Trophoblast cell (in vitro differentiated cells and primary cell): ENCODE measurements at places on chromosomes 6 and 20.

- H3K27ac ChIP-seq = no peak overlapping the region
- no peaks in the 10 kb centered on the region for H3K27me3 ChIP-seq
- H3K36me3 ChIP-seq = no peaks in the 10 kb centered on the region
- no peak overlapping the region for H3K4me3 ChIP-seq
- no peak for DNase-seq
Observed at GRCh38 chr6:36067374-36068011, 39.9 kb downstream of the MAPK14 start.

- no peaks in the 10 kb centered on the region for H3K36me3 ChIP-seq
- H3K27me3 ChIP-seq = no peaks in the 10 kb centered on the region
- DNase-seq = no peak
- no peak overlapping the region for H3K27ac ChIP-seq
- no peak overlapping the region for H3K4me3 ChIP-seq
- no peaks in the 10 kb centered on the region for H3K4me1 ChIP-seq
Observed at GRCh38 chr20:14361509-14362345, 24.3 kb upstream of the FLRT3 start.

GRCh38 chr6:68572975-68573374, 62.1 kb upstream of the ADGRB3 start:
- no peak for DNase-seq
- H3K36me3 ChIP-seq = no peaks in the 10 kb centered on the region
- no peaks in the 10 kb centered on the region for H3K4me1 ChIP-seq
- H3K27ac ChIP-seq = no peak overlapping the region
- H3K4me3 ChIP-seq = no peak overlapping the region

GRCh38 chr6:32472781-32473375, 33.2 kb downstream of the HLA-DRA start:
- no peaks in the 10 kb centered on the region for H3K36me3 ChIP-seq
- no peaks in the 10 kb centered on the region for H3K27me3 ChIP-seq
- no peak overlapping the region for H3K27ac ChIP-seq
- no peak overlapping the region for H3K4me3 ChIP-seq
- DNase-seq = no peak

GRCh38 chr20:8749986-8750385, 318.9 kb upstream of the PLCB4 start:
- no peaks in the 10 kb centered on the region for H3K36me3 ChIP-seq
- no peaks in the 10 kb centered on the region for H3K27me3 ChIP-seq
- no peaks in the 10 kb centered on the region for H3K4me1 ChIP-seq
- no peak overlapping the region for H3K27ac ChIP-seq

GRCh38 chr6:169787797-169788196, 36.4 kb downstream of the ERMARD start:
- H3K27ac ChIP-seq = no peak overlapping the region
- peaks cover 9% of the 10 kb centered on the region for H3K4me1 ChIP-seq
- H3K36me3 ChIP-seq = no peaks in the 10 kb centered on the region
- H3K4me3 ChIP-seq = no peak overlapping the region
- DNase-seq = no peak
- no peaks in the 10 kb centered on the region for H3K27me3 ChIP-seq

DNA sequence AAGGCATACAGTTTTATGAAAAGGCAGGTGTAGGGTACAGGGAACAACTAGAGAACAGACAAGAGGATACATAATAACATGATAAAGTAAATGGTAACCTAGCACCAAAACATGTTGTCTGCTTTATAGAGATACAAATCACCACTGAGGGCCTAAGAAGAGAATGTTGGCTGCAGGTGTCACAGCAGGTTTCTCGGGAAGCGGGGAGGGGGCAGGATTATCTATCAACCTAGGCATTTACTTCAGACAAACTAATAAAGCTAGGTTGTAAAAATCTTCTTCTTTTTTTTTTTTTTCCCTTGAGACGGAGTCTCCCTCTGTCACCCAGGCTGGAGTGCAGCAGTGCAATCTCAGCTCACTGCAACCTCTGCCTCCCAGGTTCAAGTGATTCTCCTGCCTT, 22.7 kb downstream of the PIM1 start:
- peaks cover 1% of the 10 kb centered on the region for H3K4me1 ChIP-seq
- no peak overlapping the region for H3K4me3 ChIP-seq
- no peak overlapping the region for H3K27ac ChIP-seq
- no peak for DNase-seq

DNA sequence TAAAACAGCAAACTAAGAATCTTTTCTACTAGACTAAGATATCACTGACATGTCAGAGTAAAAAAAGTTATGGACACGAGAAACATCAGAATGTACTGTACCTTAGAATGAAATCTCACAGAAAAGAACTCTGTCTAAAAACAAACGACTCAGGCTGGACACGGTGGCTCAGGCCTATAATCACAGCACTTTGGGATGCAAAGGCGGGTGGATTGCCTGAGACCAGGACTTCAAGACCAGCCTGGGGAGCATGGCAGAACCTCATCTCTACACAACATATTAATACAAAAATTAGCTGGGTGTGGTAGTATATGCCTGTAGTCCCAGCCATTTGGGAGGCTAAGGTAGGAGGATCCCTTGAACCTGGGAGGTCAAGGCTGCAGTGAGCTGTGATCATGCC, 122.6 kb downstream of the PRND start:
- no peak overlapping the region for H3K27ac ChIP-seq
- no peaks in the 10 kb centered on the region for H3K4me1 ChIP-seq
- H3K36me3 ChIP-seq = no peaks in the 10 kb centered on the region
- no peak overlapping the region for H3K4me3 ChIP-seq
- no peak for DNase-seq

- no peak for DNase-seq
- no peaks in the 10 kb centered on the region for H3K36me3 ChIP-seq
- no peak overlapping the region for H3K27ac ChIP-seq
- H3K4me3 ChIP-seq = no peak overlapping the region
- no peaks in the 10 kb centered on the region for H3K4me1 ChIP-seq
- no peaks in the 10 kb centered on the region for H3K27me3 ChIP-seq
Observed at GRCh38 chr6:90645634-90646033, 58.8 kb upstream of the MAP3K7 start.

- DNase-seq = no peak
- no peaks in the 10 kb centered on the region for H3K27me3 ChIP-seq
- peaks cover 17% of the 10 kb centered on the region for H3K36me3 ChIP-seq
- H3K4me1 ChIP-seq = no peaks in the 10 kb centered on the region
Observed at GRCh38 chr6:56594699-56595098, 48.0 kb downstream of the DST start.

GRCh38 chr6:90401933-90402830, 105.5 kb upstream of the BACH2 start:
- DNase-seq = no peak
- no peaks in the 10 kb centered on the region for H3K36me3 ChIP-seq
- no peak overlapping the region for H3K4me3 ChIP-seq
- H3K27ac ChIP-seq = peak overlapping the region; percentile 18
- H3K27me3 ChIP-seq = peaks cover 2% of the 10 kb centered on the region

DNA sequence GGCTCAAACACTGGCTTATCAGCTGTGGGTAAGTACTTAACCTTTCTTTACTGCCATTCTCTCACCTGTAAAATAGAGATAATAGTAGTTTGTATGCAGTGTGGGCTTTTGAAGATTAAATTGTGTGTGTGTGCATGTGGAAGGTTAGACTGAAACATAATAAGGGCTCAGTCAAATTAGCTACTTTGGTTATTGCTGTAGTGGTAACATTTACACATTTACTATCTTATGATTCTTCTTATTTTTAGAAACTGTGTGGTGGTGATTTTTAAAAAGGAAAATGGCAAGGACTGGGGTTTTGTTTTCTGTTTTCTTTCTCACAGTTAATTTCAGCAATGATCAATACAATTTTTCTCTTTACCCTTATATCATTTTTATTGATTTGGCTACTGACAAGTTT, 206.9 kb downstream of the NKAIN2 start:
- no peak overlapping the region for H3K27ac ChIP-seq
- H3K4me1 ChIP-seq = no peaks in the 10 kb centered on the region
- H3K27me3 ChIP-seq = no peaks in the 10 kb centered on the region
- DNase-seq = no peak
- H3K36me3 ChIP-seq = no peaks in the 10 kb centered on the region

GRCh38 chr6:118297821-118298220, 250.3 kb upstream of the PLN start:
- H3K4me1 ChIP-seq = no peaks in the 10 kb centered on the region
- H3K27me3 ChIP-seq = no peaks in the 10 kb centered on the region
- no peak overlapping the region for H3K4me3 ChIP-seq
- H3K27ac ChIP-seq = no peak overlapping the region
- no peaks in the 10 kb centered on the region for H3K36me3 ChIP-seq
- no peak for DNase-seq
